CD4-positive, alpha-beta memory T cell (primary cell): ENCODE measurements at places on chromosomes 4 and X. TPM values are rescaled to one million over a fixed set of nuclear protein-coding genes. Genes with fewer than 3 reads are reported as not detected.

- no peaks in the 10 kb centered on the region for H3K36me3 ChIP-seq
- DNase-seq: no peak
- no peaks in the 10 kb centered on the region for H3K27me3 ChIP-seq
- no peak overlapping the region for H3K4me3 ChIP-seq
Observed at GRCh38 chr4:57462843-57463242, 352.7 kb upstream of the IGFBP7 start.

- H3K27me3 ChIP-seq: no peaks in the 10 kb centered on the region
- no peak for DNase-seq
- H3K27ac ChIP-seq: no peak overlapping the region
Observed at GRCh38 chrX:50161127-50161526, 39.7 kb downstream of the AKAP4 start.

DNA sequence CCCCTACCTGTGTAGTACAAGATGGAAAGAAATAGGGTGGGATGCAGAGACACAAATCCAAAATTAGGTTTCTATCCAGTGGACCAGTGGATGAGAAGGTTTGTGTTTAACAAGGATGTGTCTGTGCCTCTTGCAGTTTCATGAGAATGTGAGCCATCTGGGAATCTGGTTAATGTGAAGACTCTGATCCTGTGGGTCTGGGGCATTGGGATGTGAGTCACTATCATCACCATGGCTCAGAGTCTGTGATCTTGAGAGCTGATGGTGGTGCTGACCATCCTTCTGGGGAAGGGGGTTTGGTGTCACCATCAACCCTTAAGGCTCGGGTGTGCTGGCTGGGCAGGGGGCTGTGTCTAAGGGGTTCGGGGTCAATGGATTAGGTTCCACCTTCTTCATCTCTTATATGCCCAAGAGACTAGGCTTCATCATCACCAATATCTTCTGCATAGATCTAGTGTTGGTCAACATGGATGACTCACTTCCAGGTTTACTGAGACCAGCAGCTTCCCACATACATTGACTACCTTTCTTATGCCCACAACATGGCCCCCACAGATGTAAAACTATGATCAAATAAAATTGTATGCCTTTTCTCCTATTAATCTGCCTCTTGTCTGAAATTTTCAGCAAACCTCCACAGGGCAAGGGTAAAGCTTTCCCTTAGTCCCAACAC lies 65.7 kb upstream of the MID1 start:
- no peak for DNase-seq
- no peaks in the 10 kb centered on the region for H3K36me3 ChIP-seq
- no peak overlapping the region for H3K4me3 ChIP-seq
- no peaks in the 10 kb centered on the region for H3K4me1 ChIP-seq
- H3K27me3 ChIP-seq: no peaks in the 10 kb centered on the region
- H3K27ac ChIP-seq: no peak overlapping the region

- H3K4me3 ChIP-seq: no peak overlapping the region
- H3K27ac ChIP-seq: no peak overlapping the region
- H3K4me1 ChIP-seq: no peaks in the 10 kb centered on the region
- H3K36me3 ChIP-seq: no peaks in the 10 kb centered on the region
- DNase-seq: no peak
Observed at GRCh38 chrX:68681443-68681941, 34.0 kb downstream of the STARD8 start.

GRCh38 chrX:13836575-13836974 lies 19.7 kb upstream of the GPM6B start:
- DNase-seq: no peak
- no peaks in the 10 kb centered on the region for H3K27me3 ChIP-seq
- no peaks in the 10 kb centered on the region for H3K4me1 ChIP-seq
- no peak overlapping the region for H3K27ac ChIP-seq

DNA sequence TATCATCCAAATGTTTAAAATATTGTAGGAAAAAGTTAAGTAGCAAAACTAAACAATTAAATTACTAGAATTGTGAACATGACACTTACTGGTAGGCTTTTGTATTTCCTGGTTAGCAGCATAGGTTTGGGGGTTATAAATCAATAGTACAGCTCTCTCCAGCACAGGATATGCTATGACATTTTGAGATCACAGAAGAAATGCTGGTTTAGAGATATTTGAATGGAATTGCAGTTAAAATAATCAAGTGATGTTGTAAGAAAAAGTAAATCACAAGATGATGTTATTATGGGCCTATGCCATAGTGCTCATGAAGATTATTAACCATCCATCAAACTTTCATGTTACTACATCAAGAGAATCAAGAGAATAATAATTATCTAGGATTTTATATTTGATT lies 1079.9 kb upstream of the SLIT2 start:
- H3K27ac ChIP-seq: no peak overlapping the region
- no peak overlapping the region for H3K4me3 ChIP-seq
- H3K27me3 ChIP-seq: no peaks in the 10 kb centered on the region
- DNase-seq: no peak

DNA sequence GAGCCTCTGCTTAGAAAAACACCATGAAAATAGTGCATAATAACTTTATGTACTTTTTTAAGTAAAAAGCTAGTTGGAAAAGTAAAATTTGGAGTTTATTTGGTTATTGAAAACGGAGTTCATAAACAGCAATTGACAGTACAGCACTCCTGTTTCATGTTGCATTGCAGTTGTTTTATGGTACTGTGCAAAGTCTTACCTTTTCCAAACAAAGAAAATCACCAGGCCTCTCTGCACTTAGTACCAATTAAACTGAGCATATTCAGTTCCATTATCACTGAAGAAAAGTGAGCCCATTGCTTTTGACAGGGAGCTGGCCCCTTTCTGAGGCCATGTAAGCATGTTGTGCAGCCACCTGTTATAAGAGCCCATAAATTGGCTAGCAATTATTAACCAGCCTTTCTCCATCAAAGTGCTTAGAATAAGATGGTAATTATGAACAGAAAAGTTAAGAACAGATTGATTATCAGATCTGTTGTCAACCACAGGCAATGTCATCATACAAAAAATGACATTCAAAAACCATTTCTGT lies 376.6 kb upstream of the EMCN start:
- H3K27me3 ChIP-seq: no peaks in the 10 kb centered on the region
- no peaks in the 10 kb centered on the region for H3K36me3 ChIP-seq
- no peak overlapping the region for H3K4me3 ChIP-seq
- H3K27ac ChIP-seq: no peak overlapping the region
- H3K4me1 ChIP-seq: peaks cover 11% of the 10 kb centered on the region

- no peak overlapping the region for H3K27ac ChIP-seq
- H3K4me1 ChIP-seq: no peaks in the 10 kb centered on the region
- no peaks in the 10 kb centered on the region for H3K36me3 ChIP-seq
- H3K4me3 ChIP-seq: no peak overlapping the region
- DNase-seq: no peak
Observed at GRCh38 chrX:114058988-114059418, 524.9 kb upstream of the HTR2C start.

DNA sequence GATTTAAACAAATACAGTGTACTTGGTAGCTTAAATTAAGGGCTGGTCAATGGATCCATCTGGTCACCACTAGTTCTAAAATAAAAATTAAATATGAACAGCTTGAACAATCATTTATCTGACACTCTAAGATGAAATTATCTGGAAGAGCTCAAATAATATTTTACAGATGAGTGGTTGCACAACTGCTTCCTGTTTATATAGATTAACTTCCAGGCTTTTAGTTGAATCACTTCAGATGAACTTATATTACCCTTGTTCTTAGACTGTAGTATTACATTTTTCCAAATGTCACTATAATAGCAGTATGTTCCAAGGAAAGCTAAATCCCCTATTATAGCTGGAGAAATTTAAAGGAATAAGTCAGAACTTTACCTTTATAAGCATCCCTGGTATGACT lies 92.4 kb upstream of the SMIM10 start:
- no peaks in the 10 kb centered on the region for H3K4me1 ChIP-seq
- DNase-seq: no peak
- no peaks in the 10 kb centered on the region for H3K36me3 ChIP-seq
- H3K27ac ChIP-seq: no peak overlapping the region
- H3K4me3 ChIP-seq: no peak overlapping the region
- no peaks in the 10 kb centered on the region for H3K27me3 ChIP-seq

DNA sequence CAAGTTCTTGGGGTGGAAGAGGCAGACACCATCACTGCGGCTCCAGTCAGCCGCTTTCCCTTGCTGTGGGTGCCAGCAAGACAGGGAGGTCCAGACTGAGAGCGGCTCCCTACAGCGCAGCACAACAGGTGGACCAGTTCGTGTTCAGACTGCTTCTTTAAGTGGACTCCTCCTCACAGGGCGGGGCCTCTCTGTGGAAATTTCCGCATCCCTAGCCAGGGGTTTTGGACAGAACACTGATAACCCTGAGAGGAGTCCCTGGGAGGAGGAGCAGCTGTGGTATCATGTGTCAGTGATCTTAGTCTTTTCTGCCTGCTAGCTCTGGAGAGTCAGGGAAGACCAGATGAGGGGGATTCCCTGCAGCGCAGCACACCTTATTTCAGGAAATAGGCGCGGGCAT lies 48.5 kb downstream of the MAGEC2 start:
- H3K36me3 ChIP-seq: no peaks in the 10 kb centered on the region
- no peak for DNase-seq

GRCh38 chr4:184805462-184806228 lies 20.1 kb downstream of the ACSL1 start:
- no peaks in the 10 kb centered on the region for H3K36me3 ChIP-seq
- DNase-seq: no peak
- H3K4me1 ChIP-seq: no peaks in the 10 kb centered on the region
- H3K27ac ChIP-seq: no peak overlapping the region
- no peaks in the 10 kb centered on the region for H3K27me3 ChIP-seq

DNA sequence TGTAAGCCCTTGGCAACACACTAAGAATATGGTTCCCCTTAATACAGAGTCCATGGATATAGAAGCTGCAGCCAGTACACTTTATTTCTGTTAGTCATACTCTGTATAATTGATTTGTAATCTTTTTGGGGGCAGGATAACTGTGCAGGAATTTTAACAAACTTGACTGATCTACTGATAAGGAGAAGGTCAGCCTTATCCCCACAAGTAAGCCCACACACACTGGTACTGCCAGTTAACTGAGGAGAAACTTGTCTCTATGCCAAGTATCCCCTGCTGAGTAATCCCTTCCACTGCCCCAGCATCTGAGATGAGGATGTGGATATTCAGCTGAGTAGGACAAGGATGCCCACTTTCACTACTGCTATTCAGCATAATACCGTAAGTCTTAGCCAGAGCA lies 154.9 kb upstream of the CXXC4 start:
- H3K4me1 ChIP-seq: no peaks in the 10 kb centered on the region
- no peak overlapping the region for H3K4me3 ChIP-seq
- DNase-seq: no peak
- H3K27ac ChIP-seq: no peak overlapping the region
- H3K27me3 ChIP-seq: no peaks in the 10 kb centered on the region

DNA sequence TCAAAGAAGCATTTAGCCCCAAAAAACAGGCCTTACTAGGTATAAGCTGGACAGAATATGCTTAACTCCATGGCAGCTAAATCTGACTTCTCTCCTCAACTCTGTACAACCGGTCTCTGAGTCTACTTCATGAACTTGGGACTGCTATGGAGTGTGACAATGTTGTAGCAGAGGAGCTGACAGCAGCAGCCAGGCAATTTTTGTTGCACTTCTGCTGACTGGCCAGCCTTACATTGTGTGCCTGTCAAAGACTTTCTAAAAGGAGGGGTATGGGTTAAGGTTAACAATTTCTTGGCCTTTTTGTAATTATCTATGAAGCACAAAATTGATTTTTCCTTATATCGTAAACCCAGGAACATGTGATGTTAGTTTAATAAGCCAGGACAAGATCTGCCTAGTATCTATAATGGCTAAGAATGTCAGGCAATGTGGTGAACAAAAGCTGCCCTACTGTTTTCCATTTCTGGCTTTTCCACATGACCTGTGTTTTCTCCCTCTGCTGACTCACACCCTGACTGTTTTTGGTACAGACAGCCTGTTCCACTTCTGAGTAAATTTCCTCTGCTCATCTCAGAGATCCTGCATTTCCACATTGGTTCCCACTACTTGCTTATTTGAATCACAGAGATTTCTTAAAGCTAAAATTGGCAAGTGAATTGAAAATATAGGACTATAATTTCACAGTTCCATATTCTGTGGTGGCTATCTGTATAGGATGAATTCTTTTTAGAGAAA lies 9.3 kb downstream of the NOX1 start:
- DNase-seq: no peak
- H3K4me1 ChIP-seq: no peaks in the 10 kb centered on the region
- no peak overlapping the region for H3K4me3 ChIP-seq
- no peaks in the 10 kb centered on the region for H3K36me3 ChIP-seq
- H3K27me3 ChIP-seq: no peaks in the 10 kb centered on the region

- no peaks in the 10 kb centered on the region for H3K4me1 ChIP-seq
- DNase-seq: no peak
- H3K36me3 ChIP-seq: no peaks in the 10 kb centered on the region
- no peak overlapping the region for H3K27ac ChIP-seq
- H3K4me3 ChIP-seq: no peak overlapping the region
Observed at GRCh38 chr4:8891646-8892555, 20.3 kb upstream of the HMX1 start.

DNA sequence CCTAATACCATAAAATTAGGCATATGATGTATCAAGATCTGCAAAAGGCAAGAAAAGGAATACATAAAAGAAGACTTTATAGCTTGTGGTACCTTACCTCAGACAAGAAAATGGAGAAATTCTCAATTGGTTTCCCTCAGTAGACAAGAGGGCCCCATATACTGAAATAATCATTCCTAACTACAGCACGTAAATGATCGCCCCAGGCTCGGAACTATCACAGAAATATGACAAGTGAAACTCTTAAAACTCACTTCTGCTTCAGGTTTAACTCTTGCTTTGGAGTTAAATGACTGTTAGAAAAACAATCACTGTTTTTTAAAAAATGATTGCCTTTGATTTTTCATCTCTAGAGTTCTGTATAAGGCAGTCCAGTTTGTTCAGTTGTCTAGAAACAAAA lies 38.6 kb upstream of the NAP1L5 start:
- H3K27me3 ChIP-seq: no peaks in the 10 kb centered on the region
- no peak overlapping the region for H3K4me3 ChIP-seq
- no peak for DNase-seq
- no peaks in the 10 kb centered on the region for H3K36me3 ChIP-seq
- H3K27ac ChIP-seq: no peak overlapping the region
- H3K4me1 ChIP-seq: peaks cover 6% of the 10 kb centered on the region

DNA sequence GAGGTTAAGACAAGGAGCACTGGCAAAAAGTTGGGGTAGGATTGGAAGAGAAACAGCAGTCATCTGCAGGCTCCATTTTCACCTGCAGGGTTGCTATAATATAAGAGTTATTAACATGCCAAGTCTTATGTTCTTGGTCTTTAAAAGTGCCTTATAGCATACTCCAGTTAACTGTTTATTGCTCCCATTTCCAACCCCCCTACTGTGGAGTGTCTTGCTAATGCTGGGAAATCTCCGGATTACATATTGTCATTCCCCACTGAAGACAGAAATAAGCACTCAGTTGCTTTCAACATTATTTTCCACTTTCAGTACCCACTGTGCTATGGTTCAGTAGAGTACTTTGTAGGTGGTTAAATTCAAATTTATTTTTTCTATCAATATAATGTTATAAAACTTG lies 1014.3 kb downstream of the RPA4 start:
- H3K27ac ChIP-seq: no peak overlapping the region
- H3K4me1 ChIP-seq: no peaks in the 10 kb centered on the region
- H3K4me3 ChIP-seq: no peak overlapping the region
- H3K36me3 ChIP-seq: no peaks in the 10 kb centered on the region
- no peaks in the 10 kb centered on the region for H3K27me3 ChIP-seq

ZFYVE28 gene
- polyA plus RNA-seq: 16.2 TPM

TMEM144 gene
- polyA plus RNA-seq: not detected

LEF1 gene
- 307 TPM for polyA plus RNA-seq

ZFP42 gene
- polyA plus RNA-seq: not detected

UGT2A1 gene
- not detected for polyA plus RNA-seq

FGB gene
- polyA plus RNA-seq: not detected

BEX5 gene
- polyA plus RNA-seq: 7.5 TPM

DYNLT3 gene
- polyA plus RNA-seq: 53.3 TPM

PCSK1N gene
- 4.6 TPM for polyA plus RNA-seq

TREX2 gene
- polyA plus RNA-seq: not detected

CCDC160 gene
- not detected for polyA plus RNA-seq
